ENCODE measurements at places on chromosomes 3 and 15.

- no peak for DNase-seq
Observed at GRCh38 chr3:63877737-63878393, 14.2 kb downstream of the ATXN7 start.

DNA sequence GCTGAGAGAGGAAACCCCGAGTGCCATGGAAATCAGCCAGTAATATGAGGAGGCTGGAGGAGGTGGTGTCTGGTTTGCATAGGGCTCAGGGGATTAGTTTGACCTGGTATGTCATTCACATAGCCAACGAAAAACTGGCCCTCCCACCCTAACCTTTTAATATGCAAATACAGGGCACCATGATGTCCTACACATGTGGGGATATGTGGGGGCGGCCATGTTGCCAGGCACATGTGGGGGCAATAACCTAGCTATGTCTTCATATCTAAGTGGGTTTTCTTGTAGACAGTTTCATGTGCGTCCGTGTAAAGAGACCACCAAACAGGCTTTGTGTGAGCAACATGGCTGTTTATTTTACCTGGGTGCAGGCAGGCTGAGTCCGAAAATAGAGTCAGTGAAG is 110.1 kb downstream of the MOBP start:
- DNase-seq, result no peak

- no peak for DNase-seq
Observed at GRCh38 chr3:171055336-171056178, 29.0 kb upstream of the SLC2A2 start.

GRCh38 chr3:49872801-49873281 is 3.1 kb upstream of the CAMKV start:
- DNase-seq, result no peak

DNA sequence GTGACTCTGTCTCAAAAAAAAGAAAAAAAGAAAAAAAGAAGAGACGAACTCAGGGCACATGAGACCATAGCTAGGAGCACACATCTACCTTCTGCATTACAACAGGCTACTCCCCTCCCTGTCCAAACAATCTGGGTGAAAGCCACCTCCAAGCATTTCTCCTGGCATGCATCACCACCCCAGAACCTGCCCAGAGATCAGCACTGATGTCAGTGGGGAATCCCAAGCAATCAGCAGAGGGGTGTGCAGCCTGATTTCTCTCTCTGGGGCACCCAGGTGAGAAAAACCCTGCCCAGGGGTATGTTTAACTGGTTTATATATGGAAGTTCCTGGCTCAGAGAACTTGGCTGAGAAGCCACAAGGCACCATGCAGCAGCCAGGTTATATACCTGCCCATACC is 59.4 kb downstream of the CDC25A start:
- no peak for DNase-seq

DNA sequence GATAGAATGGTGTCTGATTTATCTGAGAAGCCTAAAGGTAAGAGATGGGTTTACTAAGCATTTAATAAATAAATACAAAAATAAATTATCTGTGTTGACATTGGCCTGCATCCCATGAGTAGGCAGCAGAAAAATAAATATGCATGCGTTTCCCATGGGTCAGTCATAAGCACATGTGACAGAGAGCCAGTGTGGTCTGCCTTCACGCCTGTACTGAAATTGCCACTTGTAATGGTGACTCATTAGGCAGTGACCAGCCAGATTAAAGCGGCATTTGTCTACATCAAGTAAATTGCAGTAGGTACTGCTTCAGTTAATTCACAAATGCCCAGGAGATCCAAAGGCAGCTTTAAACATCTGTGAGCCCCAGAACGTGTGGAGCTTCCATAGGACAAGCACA is 399.6 kb downstream of the NAALADL2 start:
- no peak for DNase-seq

DNA sequence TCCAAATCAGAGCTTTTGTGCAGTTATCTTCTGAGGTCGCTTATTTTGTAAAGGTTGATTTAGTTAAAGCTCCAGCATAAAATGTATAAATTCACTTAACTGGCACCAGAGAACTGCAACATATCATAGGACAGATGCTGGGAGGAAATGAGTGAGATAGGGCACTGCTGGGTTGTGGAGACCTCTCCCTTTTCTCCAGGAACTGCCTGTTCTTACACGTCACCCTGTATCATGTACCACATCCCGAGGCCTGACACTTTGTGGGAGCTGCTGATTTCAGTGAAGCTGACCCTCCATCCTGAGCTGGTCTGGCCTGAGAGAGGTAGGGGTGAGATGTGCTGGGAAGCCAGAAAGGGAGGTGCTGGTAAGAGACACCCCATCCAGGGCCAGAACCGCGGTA is 213.8 kb upstream of the FEZF2 start:
- DNase-seq, result no peak

DNA sequence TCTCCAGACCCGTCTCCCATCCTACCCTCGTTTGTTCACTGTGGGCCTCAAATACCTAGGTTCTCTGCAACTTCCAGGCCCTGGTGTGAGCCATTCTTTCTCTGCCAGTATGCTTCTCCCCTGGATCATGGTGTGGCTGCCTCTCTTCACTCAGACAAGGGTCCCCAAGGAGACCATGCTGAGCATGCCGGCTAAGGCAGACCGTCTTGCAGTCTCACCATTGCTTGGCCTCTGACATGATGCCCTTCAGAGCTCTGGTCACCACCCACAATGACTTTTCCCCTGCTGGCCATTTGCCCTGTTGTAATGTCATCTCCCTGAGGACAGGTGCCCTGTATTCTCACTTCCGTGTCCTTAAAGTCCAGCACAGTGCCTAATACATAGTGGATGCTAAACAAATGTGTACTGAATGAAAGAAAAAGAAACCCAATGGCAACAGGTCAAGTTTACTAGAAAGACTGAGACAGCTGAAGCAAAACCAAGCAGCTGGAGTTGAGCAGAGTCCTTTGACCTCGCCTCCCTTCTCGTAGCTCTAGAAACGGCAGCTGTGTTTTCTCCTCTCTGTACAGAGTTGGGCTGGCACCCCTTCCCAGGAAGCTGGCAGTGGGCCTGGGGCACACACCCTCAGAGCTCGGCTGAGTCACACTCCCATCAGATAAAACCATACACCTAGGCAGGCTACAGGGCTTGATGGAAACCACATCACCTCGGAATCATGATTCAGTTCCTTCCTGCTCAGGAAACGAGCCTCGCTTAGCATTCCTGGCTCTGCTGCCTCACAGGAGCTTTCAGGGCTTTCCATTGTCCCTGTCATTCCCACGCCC is 8.6 kb downstream of the TLR9 start:
- no peak for DNase-seq

DNA sequence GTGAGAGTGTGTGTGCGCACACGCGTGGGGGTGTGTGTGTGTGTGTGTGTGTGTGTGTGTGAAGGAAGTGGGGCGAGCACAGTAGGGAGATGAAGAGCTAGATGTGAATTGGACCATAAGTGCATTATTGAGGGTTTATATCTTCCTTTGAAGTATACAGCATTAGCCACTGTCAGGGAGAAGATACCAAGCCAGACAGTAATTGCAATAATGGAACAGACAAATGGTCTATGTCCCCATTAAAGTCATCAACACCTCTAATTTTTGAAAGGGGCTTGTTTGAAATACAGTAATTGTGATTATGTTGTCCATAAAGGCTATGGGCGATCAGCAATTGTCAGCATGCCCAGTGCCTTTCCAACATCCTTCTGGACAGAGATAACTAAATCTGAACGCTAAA is 429.2 kb upstream of the NR2F2 start:
- no peak for DNase-seq

GRCh38 chr15:96882121-96882772 is 551.7 kb downstream of the NR2F2 start:
- DNase-seq, result no peak

- DNase-seq, result no peak
Observed at GRCh38 chr3:127823426-127823857, 1.1 kb upstream of the MGLL start.

- DNase-seq, result no peak
Observed at GRCh38 chr3:150725548-150725947, 21.8 kb upstream of the ERICH6 start.

DNA sequence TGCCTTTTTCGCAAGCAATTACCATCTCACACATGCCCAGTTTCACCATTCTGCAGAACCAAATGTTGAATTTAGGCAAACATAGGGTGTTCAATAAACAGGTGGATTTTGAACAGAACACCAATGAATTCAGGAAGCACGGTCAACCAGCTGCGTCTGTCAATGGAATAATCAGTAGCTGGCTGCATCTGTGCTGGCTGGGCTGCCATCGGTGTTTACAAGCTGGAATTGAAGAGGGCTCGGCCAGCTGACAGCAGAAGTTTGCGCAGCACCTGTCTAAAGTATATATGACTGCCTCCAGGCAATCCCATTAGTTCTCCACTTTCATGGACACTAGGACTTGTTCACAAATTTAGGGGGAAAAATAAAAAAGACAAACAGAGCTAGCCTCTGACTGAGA is 996.4 kb upstream of the CFAP20DC start:
- no peak for DNase-seq

- no peak for DNase-seq
Observed at GRCh38 chr3:167783781-167784180, 48.3 kb downstream of the SERPINI1 start.

DNA sequence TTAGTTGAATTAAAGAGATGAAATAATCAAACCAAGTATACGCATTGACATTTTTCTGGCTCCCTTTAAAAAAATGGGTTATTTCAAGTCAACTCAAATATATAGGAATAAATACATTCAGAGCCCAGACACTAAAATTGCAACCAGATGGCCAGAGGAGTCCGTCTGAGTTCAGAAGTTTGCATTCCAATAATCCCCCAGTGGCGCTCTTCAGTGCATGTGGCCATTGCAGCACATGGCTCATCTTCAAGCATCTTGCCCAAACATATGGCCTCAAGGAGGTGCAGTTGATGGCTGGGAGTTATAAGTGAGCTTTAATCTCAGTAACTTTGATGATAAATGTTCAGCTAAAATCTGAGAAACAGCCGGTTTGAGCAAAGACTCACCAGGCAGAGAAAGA is 295.8 kb upstream of the LRRN1 start:
- no peak for DNase-seq

DNA sequence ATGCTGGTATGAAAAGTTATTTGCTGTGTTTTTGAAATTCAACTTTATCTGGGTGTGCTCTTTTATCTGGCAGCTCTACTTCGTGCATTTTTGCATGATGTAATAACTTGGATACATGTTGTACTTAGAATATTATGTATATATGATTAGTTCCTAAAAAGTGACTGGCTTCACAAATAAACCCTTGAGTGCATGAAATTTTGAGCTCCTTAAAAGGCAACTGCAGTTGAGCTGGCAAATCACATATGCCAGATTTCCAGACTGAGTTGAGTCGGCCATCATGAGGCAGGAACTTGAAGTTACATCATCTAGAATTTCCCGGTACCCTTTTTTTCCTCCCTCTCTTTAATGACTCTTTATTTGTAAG is 162.5 kb downstream of the FNDC3B start:
- no peak for DNase-seq

DNA sequence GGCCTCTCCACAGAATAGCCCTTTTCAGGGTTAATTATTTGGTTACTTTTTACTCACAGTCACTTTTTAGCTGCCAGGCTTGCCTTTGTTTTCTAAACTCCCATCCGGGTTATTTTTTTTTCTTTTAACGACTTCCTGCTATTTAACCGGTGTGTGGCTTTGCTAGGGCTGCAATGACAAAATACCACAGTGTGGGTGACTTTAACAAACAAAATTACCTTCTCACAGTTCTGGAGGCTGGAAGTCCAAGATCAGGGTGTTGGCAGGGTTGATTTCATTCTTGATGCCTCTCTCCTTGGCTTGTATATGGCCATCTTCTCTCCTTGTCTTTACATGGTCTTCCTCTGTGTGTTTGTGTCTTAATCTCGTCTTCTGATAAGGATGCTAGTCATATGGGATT is 91.5 kb downstream of the IL1RAP start:
- DNase-seq, result no peak

GRCh38 chr15:42499858-42500609 is 4.6 kb downstream of the SNAP23 start:
- no peak for DNase-seq

DNA sequence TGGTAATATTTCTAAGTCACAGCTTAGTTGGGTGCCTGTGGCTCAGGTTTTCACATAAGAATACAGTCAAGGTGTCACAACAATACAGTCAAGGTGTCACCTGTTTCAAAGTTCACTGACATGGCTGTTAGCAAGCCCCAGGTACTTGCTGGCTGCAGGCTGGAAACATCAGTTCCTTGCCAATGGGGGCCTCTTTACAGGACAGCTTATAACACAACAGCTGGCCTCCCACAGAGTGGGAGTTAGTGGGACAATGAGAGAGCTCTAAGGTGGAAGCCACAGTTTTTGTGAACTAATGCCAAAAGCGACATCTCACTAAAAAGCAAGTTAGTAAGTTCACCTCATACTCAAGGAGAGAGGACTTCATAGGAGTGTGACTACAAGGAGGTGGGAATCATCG is 45.4 kb downstream of the GPR156 start:
- DNase-seq, result no peak

DNA sequence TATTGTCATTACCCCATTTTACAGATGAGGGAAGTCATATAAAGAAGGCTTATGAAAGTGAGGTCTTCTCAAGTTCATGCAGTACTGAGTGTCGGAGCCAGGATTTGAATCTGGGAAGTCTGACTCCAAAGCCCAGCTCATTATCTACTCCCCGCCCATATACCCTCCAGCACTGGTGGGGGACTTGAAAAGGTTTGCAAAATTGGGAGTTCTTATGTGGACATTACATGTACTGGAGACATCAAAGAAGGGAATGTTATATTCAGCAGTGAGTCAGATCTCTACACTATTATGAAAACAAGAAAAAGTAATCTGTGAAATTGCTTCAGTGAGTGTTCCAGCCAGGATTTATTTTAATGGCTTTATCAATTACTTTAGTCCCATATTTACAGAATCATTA is 185.2 kb upstream of the CADPS start:
- DNase-seq, result no peak

DNA sequence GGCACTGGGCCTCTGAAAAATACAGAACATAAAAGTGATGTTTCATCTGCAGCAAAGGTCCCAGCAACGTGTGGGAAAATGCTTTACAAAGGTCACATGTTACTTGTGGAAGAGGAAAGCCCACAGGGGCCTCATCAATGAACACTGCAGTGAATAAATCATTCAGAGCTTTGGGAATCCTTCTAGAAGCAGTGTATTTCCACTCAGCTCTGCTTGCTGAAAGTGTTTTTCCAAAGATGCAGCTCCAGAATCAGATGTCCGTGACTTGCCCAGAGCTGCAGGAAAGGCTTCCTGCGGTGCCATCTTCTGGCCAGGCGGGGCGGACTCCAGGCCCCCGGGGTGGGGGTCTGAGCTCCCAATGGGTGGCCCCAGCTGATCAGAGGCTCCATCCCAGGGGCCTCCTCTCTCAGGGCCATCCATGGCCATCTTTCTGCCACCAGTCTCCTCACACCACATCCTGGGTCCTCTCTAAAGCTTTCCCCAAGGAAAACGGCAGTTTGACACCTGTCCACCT is 81.5 kb downstream of the C3orf70 start:
- DNase-seq, result no peak

Measured in stimulated activated CD4-positive, alpha-beta T cell treated with anti-CD3 and anti-CD28 coated beads, Interleukin-12 subunit alpha, Interleukin-12 subunit beta, amount 100 ng/mL, for 4 hours (primary cell).